ENCODE measurements at places on chromosomes 6 and 20.

DNA sequence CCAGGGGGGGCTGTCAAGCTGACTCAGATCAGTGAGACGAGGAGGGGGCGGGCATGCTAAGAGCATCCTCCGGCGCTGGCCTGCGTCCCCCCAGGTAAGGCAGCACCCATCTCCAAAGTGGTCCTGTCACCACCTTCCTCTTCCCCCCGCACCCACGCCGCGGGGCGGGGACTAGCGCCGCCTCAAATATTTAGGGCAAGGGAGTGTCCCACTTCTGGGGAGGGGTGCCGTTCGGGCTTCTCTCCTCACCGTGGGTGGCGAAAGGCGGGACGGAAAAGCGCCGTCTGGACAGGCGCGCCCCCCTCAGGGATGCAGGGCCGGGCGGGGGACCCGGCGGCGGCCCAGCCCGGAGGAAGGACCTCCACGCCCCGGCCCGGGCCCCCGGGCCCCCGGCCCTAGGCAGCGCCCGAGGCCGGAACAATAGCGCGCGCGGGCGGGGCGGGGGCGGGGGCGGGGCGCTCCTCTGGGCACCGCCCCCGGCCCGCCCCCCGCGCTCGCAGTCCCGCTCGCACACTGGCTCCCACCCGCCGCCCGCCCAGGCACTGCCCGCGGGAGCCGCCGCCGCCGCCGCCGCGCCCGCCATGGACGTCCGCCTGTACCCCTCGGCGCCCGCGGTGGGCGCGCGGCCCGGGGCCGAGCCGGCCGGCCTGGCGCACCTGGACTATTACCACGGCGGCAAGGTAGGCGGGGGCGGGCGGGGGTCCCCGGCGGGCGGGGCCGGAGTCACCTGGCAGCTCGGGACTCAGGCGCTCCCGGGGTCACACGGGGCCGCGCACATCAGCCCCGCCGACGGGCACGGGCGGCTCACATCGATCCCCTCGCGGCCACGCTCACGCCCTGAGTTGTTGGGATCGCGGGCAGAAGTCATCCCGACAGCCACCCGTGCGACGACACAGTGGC, at the start of gene TOX2:
Gene TOX2, plus strand, starts transcription at position 542 of the 900 bp plus-strand sequence. Its CDS starts 40 bp downstream, at position 582.
- no peak for DNase-seq

GRCh38 chr6:19664878-19665612, 172.1 kb upstream of the ID4 start:
- no peak for DNase-seq

- DNase-seq = no peak
Measured at GRCh38 chr6:34676140-34676539, 20.4 kb downstream of the ILRUN start.

- no peak for DNase-seq
Measured at GRCh38 chr6:143179901-143180612, 119.4 kb downstream of the AIG1 start.

- no peak for DNase-seq
Measured at GRCh38 chr20:2132461-2132901, 30.9 kb downstream of the STK35 start.

GRCh38 chr6:76888351-76888750, 574.9 kb downstream of the HTR1B start:
- no peak for DNase-seq

- no peak for DNase-seq
Measured at GRCh38 chr20:51354769-51355319, 187.7 kb downstream of the NFATC2 start.

- DNase-seq = no peak
Measured at GRCh38 chr20:63973636-63974401, 4.1 kb upstream of the ZNF512B start.

GRCh38 chr20:35302421-35303335, 10.5 kb upstream of the FAM83C start:
- DNase-seq = no peak

DNA sequence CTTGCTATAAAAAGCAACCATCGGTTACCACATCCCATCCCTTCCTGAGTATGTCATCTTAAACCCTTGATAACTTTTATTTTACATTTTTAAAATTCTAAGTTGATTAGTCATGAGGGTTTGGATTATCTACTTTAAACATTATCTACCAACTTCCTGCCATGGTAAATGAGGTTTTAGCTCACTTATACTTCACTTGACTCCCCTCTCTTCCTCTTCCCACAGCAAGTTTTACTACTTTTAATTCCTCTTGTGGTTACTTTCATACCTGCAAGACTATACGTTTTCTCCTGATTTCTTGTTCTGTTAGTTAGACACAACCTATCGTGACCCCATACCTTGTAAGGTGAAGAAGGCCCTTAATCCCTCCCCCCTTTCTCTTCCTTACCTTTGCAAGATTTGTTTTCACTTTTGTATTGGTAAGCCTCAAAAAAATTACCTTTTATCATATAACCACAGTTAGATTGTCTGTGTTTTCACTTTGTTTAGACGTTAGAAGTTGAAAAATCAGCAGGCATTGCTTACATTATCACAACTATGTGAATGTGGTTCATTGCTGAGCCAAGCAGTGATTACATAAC, 60.1 kb upstream of the OGFRL1 start:
- DNase-seq = no peak

GRCh38 chr20:34023937-34024722, 30.4 kb downstream of the RALY start:
- DNase-seq = no peak

- no peak for DNase-seq
Measured at GRCh38 chr6:129270450-129270849, 387.5 kb downstream of the LAMA2 start.

DNA sequence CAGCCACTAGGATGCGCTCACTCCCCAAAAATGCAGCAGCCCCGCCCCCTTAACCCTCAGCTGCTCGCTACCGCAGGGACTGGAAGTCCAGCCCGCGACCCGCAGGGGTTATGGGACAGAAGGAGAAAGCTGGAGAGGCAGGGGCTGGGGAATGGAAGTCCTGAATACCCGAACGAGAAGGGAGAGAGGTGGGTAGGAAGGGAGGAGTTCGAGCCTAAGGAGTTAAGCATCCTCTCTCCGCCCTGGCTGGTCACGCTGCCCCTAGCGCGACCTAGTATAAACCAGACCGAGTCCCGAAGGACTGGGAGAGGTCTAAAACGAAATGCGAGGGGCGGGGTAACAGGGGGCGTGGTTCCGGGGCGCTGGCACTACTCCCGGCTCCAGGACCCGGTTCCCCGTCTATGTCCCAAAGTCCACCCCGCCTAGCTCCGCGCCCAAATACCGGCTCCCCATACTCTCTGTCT, 448 bp upstream of the DDAH2 start:
- no peak for DNase-seq

GRCh38 chr20:52340036-52340634, 148.6 kb upstream of the ZFP64 start:
- peak; percentile 7 for DNase-seq

- no peak for DNase-seq
Measured at GRCh38 chr6:157144859-157145568, 178.3 kb downstream of the TMEM242 start.

- no peak for DNase-seq
Measured at GRCh38 chr6:112253498-112253840, 898 bp downstream of the LAMA4 start.

DNA sequence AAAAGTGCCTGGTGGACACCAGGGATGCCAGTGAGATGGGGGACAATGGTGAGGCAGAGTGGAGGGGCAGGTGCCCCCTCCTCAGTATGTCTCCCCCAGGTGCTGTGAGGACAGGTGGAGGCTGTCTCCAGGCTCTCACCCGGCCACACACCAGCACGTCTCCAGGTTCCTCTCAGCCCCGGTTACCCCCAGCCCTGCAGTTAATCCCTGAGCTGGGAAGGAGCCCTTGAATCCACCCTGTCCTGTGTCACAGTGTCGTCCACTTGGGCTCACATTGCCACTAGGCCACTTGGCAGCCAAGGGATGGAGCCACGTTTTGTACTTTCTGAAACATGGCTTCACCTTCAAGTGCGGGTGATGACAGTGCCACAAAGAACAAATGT, 21.7 kb upstream of the HLA-B start:
- no peak for DNase-seq

DNA sequence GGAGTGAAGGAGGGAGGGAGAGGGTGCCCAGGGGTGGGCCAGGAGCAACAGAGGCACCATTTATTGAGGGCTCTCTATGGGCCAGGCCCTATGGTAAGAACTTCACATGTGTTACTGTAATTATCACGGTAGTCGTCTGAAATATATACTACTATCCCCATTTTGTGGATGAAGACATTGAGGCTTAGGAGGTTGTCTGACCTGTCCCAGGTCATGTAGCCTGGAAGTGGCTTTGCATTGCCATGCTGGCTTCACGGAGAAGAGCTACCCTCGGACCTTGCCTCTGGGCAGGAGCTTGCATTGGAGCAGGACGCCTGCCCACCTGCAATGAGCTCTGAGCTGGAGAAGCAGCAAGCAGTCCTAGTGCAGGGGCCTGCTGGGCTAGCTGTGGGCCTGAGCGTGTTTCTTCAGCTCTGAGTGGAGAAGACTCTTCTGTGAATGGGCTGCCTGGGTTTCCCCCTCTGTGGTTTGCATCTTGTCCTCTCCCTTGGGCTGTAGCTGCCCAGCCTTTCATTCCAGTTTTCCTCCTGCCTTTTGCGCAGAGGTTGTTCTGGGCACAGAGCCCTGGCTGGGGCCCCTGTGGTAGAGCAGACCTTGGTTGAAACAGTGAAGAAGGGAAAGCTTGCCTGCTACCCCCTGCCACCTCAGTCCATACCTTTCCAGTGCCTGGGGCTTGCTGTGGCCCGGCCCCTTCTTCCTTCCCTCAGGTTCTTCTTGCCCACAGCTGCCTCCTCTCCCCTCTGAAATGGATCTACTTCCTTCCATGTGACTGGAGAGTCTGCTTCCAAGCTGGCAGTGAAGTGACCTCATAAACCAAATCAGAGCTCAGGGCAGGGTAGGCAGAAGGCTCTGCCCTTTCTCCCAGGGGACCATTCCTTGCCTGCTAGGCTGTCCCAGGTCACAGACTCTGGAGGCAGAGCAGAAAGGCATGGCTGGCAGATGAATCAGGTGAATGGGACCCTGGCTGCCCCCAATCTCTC, 24.1 kb upstream of the SRF start:
- no peak for DNase-seq

DNA sequence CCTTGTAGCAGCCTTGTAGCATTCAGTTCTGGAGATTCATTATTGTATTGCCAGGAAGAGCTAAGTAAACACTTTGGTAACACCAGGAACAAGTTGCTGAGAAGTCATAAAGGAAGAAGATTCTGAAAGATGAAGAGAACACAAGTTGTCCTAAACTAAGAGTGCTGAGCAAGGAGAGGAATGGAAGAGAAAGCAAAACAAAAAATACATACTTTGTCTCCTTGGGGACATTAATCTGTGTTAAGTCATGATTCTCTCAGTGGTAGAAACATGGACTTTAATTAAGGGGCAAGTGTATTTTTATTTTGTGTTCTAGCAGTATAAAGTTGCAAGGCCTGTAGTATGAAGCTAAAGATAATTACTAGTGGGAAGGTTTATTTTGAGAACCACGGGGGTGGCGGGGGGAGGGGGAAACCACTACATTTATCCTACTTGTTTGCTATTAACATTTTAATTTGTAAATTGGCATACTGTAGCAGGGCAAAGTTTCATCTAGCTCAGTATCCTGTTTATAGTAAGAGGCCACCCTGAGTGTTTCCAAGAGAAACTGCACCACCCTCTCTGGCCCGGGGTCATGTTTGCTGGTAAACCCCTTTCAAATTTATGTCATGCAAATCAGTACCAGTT, 463.0 kb downstream of the CDKAL1 start:
- DNase-seq = no peak

DNA sequence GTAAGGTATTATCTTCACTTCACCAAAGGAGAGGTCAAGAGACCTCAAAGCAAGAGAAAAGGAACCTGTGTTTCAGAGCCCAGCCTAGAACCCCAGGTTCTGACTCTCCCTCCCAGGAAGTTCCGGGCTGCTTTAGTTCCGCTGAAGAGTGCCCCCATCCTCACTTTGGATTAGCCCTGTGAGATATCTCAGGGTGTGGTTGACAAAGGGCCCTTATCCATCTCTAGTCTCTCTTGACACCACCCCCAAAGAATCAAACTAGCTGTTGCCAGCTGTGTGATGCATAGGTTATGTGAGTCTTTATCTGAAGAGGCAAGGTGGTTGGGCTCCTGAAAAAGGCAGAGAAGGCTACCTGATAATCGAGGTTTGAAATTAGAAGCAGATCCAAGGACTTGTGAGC, 20.6 kb downstream of the BRPF3 start:
- no peak for DNase-seq

- no peak for DNase-seq
Measured at GRCh38 chr6:75351570-75351969, 67.0 kb upstream of the TMEM30A start.

DNA sequence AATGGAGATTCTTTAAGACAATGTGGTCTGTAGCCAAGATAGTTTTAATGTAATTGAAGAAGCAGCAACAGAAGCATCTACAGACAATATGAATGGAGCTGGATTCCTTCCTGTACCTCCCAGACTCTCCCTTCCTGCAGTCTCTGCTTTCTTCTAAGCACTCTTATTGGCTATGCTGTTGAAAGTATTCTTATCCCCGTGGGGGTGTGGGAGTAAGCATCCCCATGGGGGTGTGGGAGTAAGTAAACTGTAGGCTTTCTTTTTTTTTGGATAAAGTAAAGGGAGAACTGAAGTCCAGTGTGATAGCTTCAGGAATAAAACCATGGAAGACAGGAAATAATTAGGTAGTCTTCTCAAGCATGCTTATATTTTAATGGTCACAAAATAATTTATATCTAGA, 4.1 kb downstream of the PKIB start:
- DNase-seq = no peak

GRCh38 chr6:106574741-106575458, 54.4 kb downstream of the RTN4IP1 start:
- DNase-seq = no peak

- no peak for DNase-seq
Measured at GRCh38 chr20:3630429-3630828, 32.8 kb downstream of the GFRA4 start.

- no peak for DNase-seq
Measured at GRCh38 chr20:45470262-45470931, 844 bp downstream of the WFDC2 start.

- DNase-seq = no peak
Measured at GRCh38 chr20:20089018-20089417, 36.7 kb downstream of the CFAP61 start.

DNA sequence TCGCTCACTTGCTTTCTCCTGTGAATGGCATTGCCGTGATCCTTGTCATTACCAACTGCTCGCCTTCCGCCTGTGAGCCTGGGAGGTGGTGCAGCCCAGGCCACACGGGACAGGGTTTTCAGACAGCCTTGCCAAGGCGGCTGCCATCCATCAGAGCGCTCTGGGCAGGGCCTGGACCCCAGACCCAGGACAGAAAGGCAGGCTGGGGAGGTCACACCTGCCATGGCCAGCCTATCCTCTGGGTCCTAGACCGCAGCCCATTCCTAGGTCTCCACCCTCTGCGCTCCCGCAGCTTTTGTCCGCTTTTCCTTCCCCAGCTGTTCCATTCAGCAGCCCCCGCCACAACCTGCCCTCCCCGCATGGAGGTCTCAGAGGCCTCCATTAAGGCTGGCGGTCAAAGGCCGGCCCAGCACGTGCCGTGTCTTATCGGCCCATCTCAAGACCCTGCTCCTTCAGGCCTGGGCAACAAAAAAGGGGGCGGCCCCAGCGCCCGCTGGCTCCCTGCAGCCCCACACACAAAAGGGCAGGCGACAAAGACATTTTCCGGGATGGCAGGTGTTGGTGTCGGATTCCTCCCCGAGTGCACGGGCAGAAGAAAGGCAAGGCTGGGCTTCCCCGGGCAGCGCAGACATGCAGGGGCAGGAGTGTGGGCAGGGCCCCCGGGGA, 28.1 kb downstream of the INSM1 start:
- no peak for DNase-seq
